ENCODE measurements at places on chromosomes 1 and 21.
A peak's percentile ranks its signal among the peaks of the same experiment; 100 is the strongest.

- peak; percentile 91 for DNase-seq
Measured at GRCh38 chr1:173870252-173871075, 2.3 kb downstream of the ZBTB37 start.

DNA sequence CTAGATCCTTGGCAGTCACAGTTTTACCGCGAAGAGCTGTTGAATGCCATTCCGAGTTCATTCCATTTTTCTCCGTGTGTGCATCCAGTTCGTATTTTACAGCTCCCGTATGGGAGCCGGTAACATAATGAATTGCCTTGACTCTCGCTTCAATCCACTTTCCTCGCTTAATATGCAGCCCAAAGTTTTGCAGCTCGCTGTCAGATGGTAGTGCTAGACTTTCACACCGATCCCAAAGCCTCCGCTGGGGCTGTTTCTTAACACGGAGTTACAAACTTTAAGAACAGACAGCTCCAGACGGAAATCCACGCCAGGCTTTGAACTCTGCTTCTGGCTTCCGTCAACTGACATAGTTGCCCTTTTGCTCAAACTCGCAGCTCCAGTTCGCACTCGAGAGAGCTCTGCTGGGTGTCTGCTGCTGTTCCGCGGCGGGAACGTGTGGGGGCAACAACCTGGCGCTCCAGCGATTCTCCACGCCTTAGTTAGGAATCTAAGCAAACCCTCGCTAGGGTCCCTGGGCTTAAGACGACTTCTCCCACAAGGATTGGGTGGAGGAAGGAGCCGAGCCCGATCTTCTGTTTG is 3.5 kb upstream of the ARID1A start:
- DNase-seq: peak; percentile 91

- DNase-seq: no peak
Measured at GRCh38 chr1:203210350-203210749, 19.1 kb downstream of the CHIT1 start.

DNA sequence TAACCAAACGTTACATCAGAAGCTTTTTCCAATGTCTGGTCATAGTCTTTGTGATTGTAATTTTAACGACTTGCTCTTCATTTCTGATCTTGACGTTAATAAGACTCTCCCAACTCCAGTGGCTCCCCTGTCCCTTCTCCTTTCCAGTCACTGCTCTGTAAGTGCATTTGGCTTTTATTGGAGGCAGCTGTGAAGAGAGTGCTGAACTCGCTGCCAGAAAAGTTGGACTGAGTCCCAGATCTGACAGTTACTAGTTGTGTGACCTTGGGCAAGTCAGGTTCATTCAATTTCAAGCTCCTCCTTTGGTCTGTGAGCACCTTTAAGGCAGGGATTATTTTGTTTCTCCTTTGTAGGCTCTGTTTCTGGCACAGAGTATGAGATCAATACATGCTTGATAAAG is 109.6 kb upstream of the TSPAN2 start:
- DNase-seq: no peak

GRCh38 chr1:6824665-6825368 is 39.6 kb downstream of the CAMTA1 start:
- DNase-seq: no peak

DNA sequence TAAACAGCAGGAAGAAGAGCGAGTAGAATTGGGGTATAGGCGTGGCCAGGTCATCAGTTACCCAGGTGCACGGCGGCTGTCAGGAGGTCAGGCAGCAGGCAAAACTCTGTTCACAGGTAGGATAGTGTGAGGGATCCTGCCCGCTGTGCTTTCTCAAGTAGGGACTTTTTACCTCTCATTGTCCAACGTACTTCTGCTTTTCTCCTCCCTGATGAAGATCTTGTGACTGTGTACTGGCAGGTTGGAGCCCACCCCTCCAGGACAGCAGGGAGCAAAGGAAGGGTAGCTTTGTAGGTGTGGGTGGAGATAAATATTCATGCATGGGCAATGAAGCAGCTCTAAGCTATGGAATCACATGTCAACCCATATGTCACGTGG is 373.5 kb downstream of the KIF26B start:
- no peak for DNase-seq

- DNase-seq: no peak
Measured at GRCh38 chr1:23354245-23354644, 10.2 kb upstream of the HNRNPR start.

- no peak for DNase-seq
Measured at GRCh38 chr1:12734651-12735050, 11.3 kb upstream of the CFAP107 start.

DNA sequence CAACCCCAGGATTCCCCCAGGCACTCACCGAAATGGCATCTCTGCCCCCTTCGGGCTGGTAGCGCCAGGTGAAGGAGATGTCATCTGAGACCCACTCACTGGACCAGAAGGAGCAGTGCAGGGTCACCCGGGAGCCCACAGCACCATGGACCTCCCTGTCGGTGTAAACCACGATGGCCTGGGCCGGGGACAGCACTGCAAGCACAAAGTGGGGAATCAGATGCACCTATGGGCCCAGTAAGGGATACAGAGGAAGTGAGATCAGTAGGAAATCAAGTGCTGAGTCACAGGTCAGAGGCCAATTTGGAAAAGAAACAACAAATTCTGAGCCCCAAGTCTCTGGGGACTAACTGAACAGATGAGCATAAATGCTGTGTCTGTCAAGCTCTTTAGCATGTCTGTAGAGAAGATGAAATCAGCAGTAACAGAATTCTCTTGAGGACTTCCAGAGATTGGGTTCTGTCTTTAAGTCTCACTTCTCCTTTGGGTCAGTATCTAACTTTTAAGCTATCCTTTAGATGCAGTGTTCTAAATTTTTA is 2.5 kb downstream of the MPZ start:
- peak; percentile 27 for DNase-seq

GRCh38 chr1:3752400-3752945 is at the start of gene CCDC27:
TSS of gene CCDC27 (plus strand) at chr1:3752450. CDS start at chr1:3752482, 32 bp downstream.
- no peak for DNase-seq

DNA sequence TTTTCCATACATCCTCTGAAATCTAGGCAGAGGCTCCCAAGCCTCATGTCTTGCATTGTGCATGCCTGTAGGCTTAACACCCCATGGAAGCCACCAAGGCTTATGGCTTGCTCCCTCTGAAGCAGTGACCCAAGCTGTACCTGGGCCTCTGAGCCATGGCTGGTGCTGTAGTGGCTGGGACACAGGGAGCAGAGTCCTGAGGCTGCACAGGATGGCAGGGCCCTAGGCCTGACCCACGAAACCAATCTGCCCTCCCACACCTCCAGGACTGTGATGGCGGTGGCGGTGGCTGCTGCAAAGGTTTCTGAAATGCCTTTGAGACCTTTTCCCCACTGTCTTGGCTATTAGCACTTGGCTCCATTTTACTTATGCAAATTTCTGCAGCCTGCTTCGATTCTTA is 429.5 kb downstream of the NPHP4 start:
- DNase-seq: no peak

- no peak for DNase-seq
Measured at GRCh38 chr1:41647221-41648135, 163.0 kb upstream of the EDN2 start.

DNA sequence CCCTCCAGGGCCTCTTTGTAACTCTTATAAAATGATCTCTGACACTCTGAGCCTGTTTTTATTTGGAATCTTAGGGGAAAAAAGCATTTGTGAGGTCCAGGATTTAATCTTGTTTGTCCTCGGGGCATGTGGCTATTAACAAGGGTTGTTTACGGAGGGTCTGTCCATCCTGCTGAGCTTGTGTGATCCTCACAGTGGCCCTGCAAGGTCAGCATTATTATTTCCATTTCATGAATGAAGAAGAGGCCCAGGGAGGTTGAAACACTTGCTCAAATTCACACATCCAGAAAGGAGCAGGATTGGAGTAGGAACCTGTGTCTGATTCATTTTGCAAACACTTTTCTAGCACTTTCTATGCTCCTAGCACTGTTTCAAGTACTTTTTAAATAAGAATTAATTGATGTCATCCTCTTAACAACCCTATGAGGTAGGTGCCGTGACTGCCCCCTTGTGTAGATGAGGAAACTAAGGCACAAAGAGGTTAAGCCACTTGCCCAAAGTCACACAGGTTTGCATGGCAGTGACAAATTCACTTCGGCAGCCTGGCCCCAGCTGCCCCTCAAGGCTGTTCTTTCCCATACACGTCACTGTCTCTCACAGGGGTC is 178.9 kb downstream of the MIS18A start:
- no peak for DNase-seq

GRCh38 chr1:54331091-54331772 is 75.0 kb downstream of the SSBP3 start:
- DNase-seq: no peak

- no peak for DNase-seq
Measured at GRCh38 chr1:6509220-6509918, 17.9 kb upstream of the PLEKHG5 start.

DNA sequence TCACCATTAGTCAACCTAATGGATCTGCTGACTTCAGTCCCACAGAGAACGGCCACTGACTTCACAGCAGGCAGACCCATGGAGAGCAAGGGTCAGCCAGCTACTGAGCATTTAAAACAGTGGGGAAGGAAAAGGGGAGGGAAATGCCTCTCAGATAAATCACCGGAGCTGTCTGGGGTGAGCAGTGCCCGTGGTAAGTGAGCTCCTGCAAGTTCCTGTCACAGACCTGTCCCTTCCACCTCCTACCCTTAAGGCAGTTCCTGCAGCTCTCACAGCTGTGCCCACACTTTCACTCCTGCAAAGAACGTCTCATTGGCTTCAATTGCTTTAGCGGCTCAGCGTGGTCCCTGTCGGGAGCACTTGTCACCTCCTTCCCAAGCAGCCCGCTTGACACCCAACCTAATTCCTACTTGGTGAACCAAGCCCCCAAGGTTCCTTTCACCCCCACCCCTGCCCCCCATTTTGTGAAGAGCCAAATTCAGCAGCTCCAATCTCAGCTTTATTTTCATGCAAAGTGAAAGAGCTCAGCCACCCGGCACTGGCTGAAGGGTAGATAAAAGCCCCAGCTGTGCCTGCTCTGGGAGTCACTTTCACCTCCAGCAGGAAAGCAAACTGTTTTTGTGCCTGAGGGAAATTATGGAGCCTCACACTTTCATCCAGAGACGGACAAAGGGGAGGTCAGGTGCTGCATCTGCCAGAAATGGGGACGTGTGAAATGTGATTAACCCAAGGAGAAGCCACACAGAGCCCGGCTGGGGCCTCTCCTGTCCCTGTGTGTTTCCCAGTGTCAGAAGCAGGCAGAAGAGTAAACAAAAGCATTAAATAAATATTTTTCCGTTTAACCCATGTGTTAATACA is 306.2 kb downstream of the TTLL7 start:
- peak; percentile 3 for DNase-seq

DNA sequence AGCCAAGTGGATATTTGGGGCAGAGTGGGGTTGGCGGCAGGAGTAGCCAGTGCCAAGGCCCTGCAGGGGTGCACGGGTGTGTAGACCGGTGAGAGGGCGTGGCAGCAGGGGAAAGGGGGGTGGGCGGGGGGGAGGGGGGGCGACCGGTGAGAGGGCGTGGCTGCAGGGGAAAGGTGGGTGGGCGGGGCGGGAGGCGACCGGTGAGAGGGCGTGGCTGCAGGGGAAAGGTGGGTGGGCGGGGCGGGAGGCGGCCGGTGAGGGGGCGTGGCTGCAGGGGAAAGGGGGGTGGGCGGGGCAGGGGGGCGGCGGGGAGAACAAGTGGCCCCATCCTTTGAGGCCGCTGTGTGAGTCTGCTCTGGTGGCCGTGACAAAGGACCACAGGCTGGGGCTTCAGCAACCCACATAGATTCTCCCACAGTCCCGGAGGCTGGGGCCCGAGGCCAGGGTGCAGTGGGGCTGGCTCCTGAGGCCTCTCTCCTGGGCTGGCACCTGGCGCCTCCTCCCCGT is 25.8 kb downstream of the RRP1 start:
- no peak for DNase-seq
